ENCODE measurements at places on chromosomes 11 and 22. TPM values are rescaled to one million over a fixed set of nuclear protein-coding genes. Genes with fewer than 3 reads are reported as not detected.

The SYT7 gene
- total RNA-seq: not detected

The HYLS1 gene
- 12.3 TPM for total RNA-seq

The ABTB2 gene
- total RNA-seq: 44.1 TPM

The SMDT1 gene
- 4.5 TPM for total RNA-seq

The SDF2L1 gene
- 43.9 TPM for total RNA-seq

The MAJIN gene
- total RNA-seq: not detected

The TCN1 gene
- not detected for total RNA-seq

The MEI1 gene
- total RNA-seq: 0.52 TPM

The CDC45 gene
- 0.70 TPM for total RNA-seq

The MB gene
- total RNA-seq: not detected

The KCNE3 gene
- total RNA-seq: 0.52 TPM

The TP53AIP1 gene
- total RNA-seq: 0.10 TPM

The OR4D9 gene
- not detected for total RNA-seq

The TTC12 gene
- total RNA-seq: 12.2 TPM

The RAG2 gene
- not detected for total RNA-seq

The MYRF gene
- total RNA-seq: 4.2 TPM

The DSCAML1 gene
- total RNA-seq: 10.1 TPM

Data from renal cortical epithelial cell (primary cell).